ENCODE measurements at places on chromosomes 13 and 19.

DNA sequence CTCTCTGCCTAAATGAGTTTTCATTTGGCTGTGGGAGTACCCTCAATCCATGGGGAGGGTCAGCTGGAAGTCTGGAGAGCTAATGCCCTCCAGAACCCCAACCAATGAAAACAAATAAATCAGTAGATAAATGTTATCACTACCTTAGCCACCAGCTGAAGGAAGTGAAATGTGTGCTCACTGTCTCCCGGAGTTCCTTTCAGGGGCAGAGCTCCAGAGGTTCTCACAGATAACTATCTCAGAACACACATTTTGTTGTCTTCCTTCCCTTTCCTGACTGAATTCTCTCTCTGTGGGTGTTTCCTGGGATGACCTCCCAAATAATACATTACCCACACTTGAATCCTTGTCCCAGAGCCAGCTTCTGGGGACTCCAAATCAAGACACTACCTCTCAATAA is 779.6 kb downstream of the DIAPH3 start:
- no peaks in the 10 kb centered on the region for H3K36me3 ChIP-seq
- H3K4me3 ChIP-seq, result no peak overlapping the region
- H3K4me1 ChIP-seq, result no peaks in the 10 kb centered on the region
- DNase-seq, result no peak
- peak overlapping the region; percentile 1 for H3K27ac ChIP-seq

GRCh38 chr13:36954542-36954941 is 34.5 kb upstream of the SMAD9 start:
- H3K27me3 ChIP-seq, result no peaks in the 10 kb centered on the region
- H3K4me1 ChIP-seq, result no peaks in the 10 kb centered on the region
- H3K4me3 ChIP-seq, result no peak overlapping the region
- H3K36me3 ChIP-seq, result peaks cover 42% of the 10 kb centered on the region
- no peak for DNase-seq
- no peak overlapping the region for H3K27ac ChIP-seq

DNA sequence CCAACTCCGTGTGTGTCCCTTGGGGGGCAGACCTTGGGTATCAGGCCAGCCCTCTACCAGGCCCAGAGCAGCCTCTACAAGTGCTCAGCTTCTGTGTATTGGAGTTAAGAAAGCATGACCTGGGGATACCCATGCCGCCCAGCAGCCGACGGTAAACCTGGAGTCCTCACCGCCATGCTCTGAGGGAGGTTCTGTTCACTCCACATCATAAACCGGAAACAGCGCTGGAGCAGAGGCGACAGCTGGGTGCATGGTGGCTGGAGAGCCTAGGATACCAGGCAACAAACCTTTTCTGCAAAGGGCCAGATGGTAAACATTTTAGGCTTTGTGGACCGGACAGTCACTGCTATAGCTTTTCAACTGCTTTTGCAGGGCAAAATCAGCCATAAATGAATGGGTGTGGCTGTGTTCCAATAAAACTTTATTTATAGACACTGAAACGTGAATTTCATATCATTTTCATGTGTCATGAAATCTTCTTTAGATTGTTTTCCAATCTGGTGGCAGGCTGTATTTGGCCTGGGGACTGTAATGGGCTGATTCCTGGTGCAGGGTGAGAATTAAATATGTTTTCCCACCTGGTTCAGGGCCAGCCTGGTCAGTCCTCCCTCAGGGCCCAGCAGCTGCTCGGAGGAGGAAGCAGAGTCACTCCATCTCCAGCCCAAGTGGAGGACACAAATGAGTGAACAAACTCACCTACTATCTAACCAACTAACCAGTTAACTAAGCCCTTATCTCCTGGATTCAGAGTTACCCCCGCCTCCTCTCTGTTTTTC is 30.9 kb downstream of the CEBPA start:
- H3K27ac ChIP-seq, result no peak overlapping the region
- H3K36me3 ChIP-seq, result no peaks in the 10 kb centered on the region
- peaks cover 16% of the 10 kb centered on the region for H3K4me1 ChIP-seq
- DNase-seq, result no peak
- no peaks in the 10 kb centered on the region for H3K27me3 ChIP-seq

GRCh38 chr13:40096357-40096901 is 441.0 kb downstream of the COG6 start:
- H3K27ac ChIP-seq, result no peak overlapping the region
- H3K27me3 ChIP-seq, result no peaks in the 10 kb centered on the region
- no peak overlapping the region for H3K4me3 ChIP-seq
- DNase-seq, result no peak
- H3K4me1 ChIP-seq, result no peaks in the 10 kb centered on the region

DNA sequence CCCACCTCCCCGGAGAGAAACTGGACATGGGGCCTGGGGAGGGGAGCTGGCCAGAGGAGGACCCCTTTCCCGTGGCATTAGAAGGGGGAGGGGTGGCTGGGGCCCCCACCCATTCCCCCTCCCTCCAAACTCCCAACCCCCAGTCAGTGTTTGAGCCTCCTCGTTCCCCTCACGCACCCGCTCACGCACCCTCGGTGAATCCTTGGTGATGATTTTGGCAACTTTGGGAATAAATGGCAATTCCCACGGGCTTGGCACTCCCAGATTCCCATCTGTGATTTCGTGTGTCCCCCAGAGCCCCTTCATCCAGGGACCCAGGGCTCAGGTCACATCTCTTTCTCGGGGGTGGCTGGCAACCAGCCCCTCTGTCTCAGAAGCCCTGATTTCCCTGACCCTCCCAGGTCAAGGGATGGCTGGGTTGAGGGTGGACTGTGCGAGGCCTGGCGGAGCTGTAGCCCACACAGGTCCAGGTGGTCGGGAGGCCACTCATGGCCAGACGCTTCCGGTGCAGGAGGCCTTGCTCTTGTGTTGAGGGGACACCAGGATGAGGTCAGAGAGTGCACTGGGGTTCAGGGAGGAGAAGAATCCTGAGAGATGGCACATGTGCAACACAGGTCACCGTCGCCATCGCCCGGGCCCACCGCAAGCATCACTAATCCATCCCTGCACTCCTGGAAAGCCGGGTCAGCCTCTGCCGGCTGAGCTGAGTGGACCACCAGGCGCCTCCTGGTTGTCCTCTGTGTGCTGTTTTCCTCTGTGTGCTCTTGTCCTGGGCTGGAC is 20.7 kb downstream of the EPN1 start:
- no peak for DNase-seq
- no peaks in the 10 kb centered on the region for H3K4me1 ChIP-seq
- peaks cover 100% of the 10 kb centered on the region for H3K36me3 ChIP-seq
- no peak overlapping the region for H3K27ac ChIP-seq
- H3K4me3 ChIP-seq, result no peak overlapping the region
- no peaks in the 10 kb centered on the region for H3K27me3 ChIP-seq

- H3K4me1 ChIP-seq, result no peaks in the 10 kb centered on the region
- no peaks in the 10 kb centered on the region for H3K36me3 ChIP-seq
- no peak overlapping the region for H3K4me3 ChIP-seq
- peak; percentile 58 for DNase-seq
Measured at GRCh38 chr13:111900390-111901131, 166.4 kb upstream of the SOX1 start.

GRCh38 chr13:63435667-63436324 is 2020.1 kb upstream of the PCDH20 start:
- no peaks in the 10 kb centered on the region for H3K36me3 ChIP-seq
- no peaks in the 10 kb centered on the region for H3K4me1 ChIP-seq
- no peaks in the 10 kb centered on the region for H3K27me3 ChIP-seq
- H3K27ac ChIP-seq, result no peak overlapping the region
- DNase-seq, result no peak
